ENCODE measurements at places on chromosomes 5 and 9. TPM values are rescaled to one million over a fixed set of nuclear protein-coding genes. Genes with fewer than 3 reads are reported as not detected.

DNA sequence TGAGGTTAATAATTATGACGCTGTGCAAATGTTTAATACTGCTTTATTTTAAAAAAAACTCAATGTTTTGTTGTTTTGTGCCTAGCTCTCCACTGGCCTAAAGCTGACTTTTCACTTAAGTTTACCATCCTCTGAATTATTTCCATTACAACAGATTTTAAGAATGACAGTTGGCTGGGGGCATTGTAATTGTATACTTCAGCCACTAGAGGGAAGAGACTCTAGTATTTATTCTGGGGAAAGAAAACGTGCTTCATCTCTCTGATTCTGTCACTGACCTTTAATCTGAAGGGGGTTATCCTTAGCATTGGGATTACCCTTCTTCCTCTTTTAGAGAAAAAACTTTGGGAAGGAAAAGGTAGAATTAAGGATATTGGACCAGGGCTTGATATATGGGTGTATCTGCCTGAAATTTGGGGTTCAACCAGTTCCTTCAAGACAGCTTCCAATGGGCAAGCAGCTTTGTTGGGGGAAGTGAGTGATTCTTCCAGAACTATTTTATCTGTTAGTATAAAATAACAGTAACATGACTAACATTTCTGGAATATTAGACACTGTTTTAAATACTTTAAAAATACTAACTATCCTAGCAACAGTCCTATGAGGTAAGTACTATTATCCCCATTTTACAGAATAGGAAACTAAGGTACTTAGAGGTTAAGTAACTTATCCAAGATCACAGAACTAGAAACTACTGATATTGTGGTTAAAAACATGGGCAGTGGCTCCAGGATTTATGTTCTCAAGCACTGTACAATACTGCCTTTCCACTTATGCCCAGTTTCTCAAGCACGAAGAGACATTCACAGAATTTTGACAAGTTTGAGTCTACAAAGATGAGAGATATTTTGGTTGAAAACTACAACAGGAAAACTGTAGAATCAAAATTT is 208.4 kb downstream of the CD180 start:
- H3K4me1 ChIP-seq = peaks cover 3% of the 10 kb centered on the region
- no peaks in the 10 kb centered on the region for H3K27me3 ChIP-seq
- H3K36me3 ChIP-seq = no peaks in the 10 kb centered on the region
- DNase-seq = peak; percentile 33
- H3K4me3 ChIP-seq = no peak overlapping the region

GRCh38 chr9:33162721-33163311 is 4.3 kb downstream of the B4GALT1 start:
- peaks cover 82% of the 10 kb centered on the region for H3K4me1 ChIP-seq
- H3K27me3 ChIP-seq = no peaks in the 10 kb centered on the region
- H3K4me3 ChIP-seq = no peak overlapping the region
- H3K27ac ChIP-seq = peak overlapping the region; percentile 93
- DNase-seq = no peak

GRCh38 chr5:171367424-171368370 is 20.0 kb upstream of the NPM1 start:
- no peaks in the 10 kb centered on the region for H3K27me3 ChIP-seq
- no peaks in the 10 kb centered on the region for H3K36me3 ChIP-seq
- H3K4me3 ChIP-seq = no peak overlapping the region

DNA sequence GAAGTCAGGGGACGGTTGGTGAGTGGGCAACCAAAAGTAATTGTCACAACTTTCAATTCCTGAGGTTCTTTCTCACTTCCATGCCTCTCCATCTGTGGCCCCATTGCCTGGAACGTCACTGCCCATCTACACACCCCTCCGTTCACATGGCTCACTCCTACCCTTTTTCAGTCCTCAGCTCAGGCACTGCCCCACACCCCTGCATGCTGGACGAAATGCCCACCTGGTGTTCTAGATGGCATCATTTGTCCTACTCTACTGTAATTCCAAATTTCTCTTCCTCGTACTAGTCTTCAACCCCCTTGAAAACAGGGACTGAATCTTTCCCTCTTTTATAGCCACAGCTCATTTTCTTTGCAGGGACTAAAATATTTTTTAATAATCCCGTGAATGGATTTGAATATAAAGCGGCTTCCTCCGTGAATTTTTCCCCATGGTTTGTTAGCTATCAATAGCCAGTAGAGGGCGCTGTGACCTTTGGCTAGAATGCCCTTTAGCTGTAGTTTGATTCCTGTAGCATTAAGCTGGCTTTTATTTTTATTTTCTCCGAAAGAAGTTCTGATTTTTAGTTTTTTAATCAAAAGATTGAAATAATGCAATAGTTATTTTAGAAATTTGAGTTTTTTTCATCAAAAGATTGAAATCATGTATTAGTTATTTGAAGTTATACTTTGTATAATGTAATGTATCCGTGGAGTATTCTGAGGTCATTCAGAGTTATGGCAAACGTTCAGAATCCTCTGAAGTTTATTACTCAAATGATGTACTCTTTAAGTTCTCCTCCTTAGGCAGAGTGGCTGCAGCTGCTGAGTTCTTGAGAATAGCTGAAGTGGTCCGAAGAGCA is 232.1 kb downstream of the SH3GL2 start:
- no peak for DNase-seq
- H3K27ac ChIP-seq = no peak overlapping the region
- H3K4me1 ChIP-seq = no peaks in the 10 kb centered on the region

- no peaks in the 10 kb centered on the region for H3K4me1 ChIP-seq
- DNase-seq = no peak
- H3K27me3 ChIP-seq = no peaks in the 10 kb centered on the region
- no peaks in the 10 kb centered on the region for H3K36me3 ChIP-seq
- H3K4me3 ChIP-seq = no peak overlapping the region
Measured at GRCh38 chr5:176521699-176522263, 15.4 kb downstream of the RNF44 start.

- H3K27ac ChIP-seq = no peak overlapping the region
- no peaks in the 10 kb centered on the region for H3K4me1 ChIP-seq
- H3K36me3 ChIP-seq = no peaks in the 10 kb centered on the region
- H3K27me3 ChIP-seq = no peaks in the 10 kb centered on the region
- H3K4me3 ChIP-seq = no peak overlapping the region
Measured at GRCh38 chr5:112006721-112007120, 249.7 kb upstream of the NREP start.

- no peaks in the 10 kb centered on the region for H3K27me3 ChIP-seq
- H3K4me1 ChIP-seq = no peaks in the 10 kb centered on the region
- H3K36me3 ChIP-seq = no peaks in the 10 kb centered on the region
- H3K27ac ChIP-seq = no peak overlapping the region
- DNase-seq = no peak
Measured at GRCh38 chr5:51484326-51484725, 101.1 kb downstream of the ISL1 start.

DNA sequence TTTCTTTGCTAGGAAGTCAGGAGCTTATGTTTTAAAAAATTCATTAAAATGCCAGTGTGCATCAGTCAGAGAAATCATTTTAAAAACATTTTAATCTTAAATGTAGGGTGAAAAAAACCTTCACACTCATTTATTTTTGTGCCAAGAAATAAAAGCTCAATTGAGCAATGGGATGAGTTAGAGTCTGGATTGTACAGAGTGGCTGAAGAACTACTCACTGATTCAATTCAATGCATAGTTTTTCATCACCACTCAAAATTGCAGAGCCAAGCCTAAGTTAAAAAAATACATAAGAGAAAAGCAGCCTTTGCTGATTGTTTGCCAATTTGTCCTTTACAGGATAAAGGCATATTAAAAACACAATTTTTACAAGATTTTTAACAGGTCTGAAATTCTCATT is 168.2 kb upstream of the DMRTA1 start:
- DNase-seq = no peak
- no peaks in the 10 kb centered on the region for H3K4me1 ChIP-seq
- H3K4me3 ChIP-seq = no peak overlapping the region
- no peak overlapping the region for H3K27ac ChIP-seq

GRCh38 chr5:131378721-131379541 is 115.1 kb downstream of the CDC42SE2 start:
- peak overlapping the region; percentile 22 for H3K4me3 ChIP-seq
- H3K27me3 ChIP-seq = no peaks in the 10 kb centered on the region
- H3K36me3 ChIP-seq = no peaks in the 10 kb centered on the region
- peak overlapping the region; percentile 99 for H3K27ac ChIP-seq
- DNase-seq = peak; percentile 45
- H3K4me1 ChIP-seq = peaks cover 100% of the 10 kb centered on the region

DNA sequence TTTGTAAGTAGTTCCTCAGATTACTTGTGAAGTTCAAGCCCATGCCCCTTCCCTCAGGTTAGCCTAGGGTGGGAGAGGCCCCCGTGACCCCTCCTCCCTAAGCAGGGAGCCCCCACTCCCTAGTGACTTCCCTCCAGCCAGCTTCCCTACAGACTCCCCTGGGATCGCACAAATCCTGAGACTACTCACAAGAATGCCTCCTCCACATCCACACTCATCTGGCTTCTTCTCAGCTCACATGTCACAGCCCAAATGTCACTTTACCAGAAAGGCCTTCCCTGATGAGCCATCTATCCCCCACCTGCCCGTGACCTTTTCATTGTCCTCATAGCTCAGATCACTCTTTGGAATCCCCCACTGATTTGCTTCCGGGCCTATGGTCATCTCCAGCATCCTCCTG is 96.7 kb upstream of the ARAP3 start:
- H3K27ac ChIP-seq = no peak overlapping the region
- H3K4me1 ChIP-seq = no peaks in the 10 kb centered on the region
- H3K36me3 ChIP-seq = no peaks in the 10 kb centered on the region
- no peak overlapping the region for H3K4me3 ChIP-seq
- DNase-seq = no peak

DNA sequence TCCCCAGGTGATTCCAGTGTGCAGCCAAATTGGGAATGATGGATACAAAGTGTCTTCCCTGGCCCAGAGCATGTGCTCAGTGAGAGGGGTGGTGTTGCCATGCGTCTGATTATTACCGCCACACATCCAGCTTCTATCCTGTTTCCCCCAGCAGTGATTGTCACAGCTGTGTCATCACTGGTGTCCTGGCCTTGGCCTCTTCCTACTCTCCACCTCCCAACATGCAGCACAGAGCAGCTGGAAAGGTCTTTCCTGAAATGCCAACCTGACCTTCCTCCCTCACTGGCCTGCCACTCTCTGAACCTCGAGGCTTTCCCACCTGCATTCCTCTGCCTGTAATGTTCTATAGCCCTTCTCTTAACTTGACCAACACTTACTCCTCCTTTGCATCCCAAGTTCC is 60.0 kb downstream of the TMOD1 start:
- no peaks in the 10 kb centered on the region for H3K27me3 ChIP-seq
- DNase-seq = no peak
- no peak overlapping the region for H3K27ac ChIP-seq
- H3K4me3 ChIP-seq = no peak overlapping the region

GRCh38 chr9:79598562-79599345 is 27.0 kb downstream of the TLE4 start:
- peaks cover 21% of the 10 kb centered on the region for H3K4me1 ChIP-seq
- H3K27me3 ChIP-seq = no peaks in the 10 kb centered on the region
- no peaks in the 10 kb centered on the region for H3K36me3 ChIP-seq
- DNase-seq = no peak

DNA sequence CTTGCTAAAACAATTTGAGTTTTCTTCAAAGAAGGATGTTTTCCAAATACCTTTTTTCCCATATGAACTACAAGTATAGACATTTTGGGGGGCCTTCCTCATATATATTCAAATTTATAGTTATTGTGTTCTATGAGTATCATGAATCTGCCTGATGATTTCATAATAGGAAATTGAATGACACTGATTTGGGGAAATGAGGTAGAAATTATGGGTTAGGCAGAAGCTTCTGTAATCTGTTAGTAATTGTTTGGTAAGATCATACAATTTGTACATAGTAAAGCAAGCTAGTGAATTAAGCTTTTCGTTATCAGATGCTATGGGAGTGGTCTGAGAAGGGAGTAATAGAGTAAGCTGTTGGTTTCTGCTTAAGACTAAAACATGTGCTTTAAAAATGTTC is 98.0 kb downstream of the TRIO start:
- no peaks in the 10 kb centered on the region for H3K4me1 ChIP-seq
- no peak overlapping the region for H3K27ac ChIP-seq
- no peak overlapping the region for H3K4me3 ChIP-seq
- no peaks in the 10 kb centered on the region for H3K27me3 ChIP-seq
- H3K36me3 ChIP-seq = no peaks in the 10 kb centered on the region

GRCh38 chr5:139910901-139911300 is 115.3 kb downstream of the PSD2 start:
- H3K4me3 ChIP-seq = no peak overlapping the region
- H3K27ac ChIP-seq = no peak overlapping the region
- no peaks in the 10 kb centered on the region for H3K4me1 ChIP-seq
- no peak for DNase-seq
- H3K36me3 ChIP-seq = no peaks in the 10 kb centered on the region
- H3K27me3 ChIP-seq = no peaks in the 10 kb centered on the region

DNA sequence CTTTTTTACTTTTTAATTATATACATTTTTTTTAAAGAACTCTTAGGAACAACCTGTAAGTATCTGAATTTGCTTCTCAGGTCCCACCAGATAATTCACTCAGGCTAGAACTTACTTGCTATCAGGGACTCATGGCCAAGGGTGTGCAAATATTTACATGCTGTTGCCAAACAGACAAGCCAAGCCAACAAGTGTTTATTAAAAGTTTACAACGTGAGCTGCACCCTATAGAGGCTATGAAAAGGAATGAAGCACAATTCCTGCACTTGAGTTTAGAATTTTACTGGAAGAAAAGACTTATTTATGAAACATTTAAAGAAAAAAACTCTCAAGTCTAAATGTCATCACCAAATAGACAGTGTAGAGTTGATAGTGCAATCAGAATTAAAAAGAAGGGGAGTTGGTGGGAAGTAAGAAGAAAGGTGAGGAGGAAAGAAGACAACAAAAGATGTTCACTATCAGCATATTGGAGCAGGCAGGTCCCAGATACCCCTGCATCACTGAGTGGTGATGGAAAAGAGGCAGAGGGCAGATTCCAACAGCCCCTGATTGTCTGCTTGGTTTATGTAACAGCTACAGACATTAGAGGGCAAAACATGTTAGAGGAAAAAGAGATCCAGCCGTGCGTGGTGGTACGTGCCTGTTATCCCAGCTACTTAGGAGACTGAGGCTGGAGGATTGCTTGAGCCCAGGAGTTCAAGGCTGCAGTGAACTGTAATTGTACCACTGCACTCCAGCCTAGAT is 32.8 kb downstream of the SH3RF2 start:
- no peak overlapping the region for H3K4me3 ChIP-seq
- H3K27ac ChIP-seq = no peak overlapping the region
- no peaks in the 10 kb centered on the region for H3K36me3 ChIP-seq
- DNase-seq = no peak

- no peaks in the 10 kb centered on the region for H3K27me3 ChIP-seq
- no peaks in the 10 kb centered on the region for H3K36me3 ChIP-seq
- no peak overlapping the region for H3K4me3 ChIP-seq
- H3K27ac ChIP-seq = no peak overlapping the region
- DNase-seq = no peak
Measured at GRCh38 chr5:163889369-163889768, 383.9 kb downstream of the MAT2B start.

NPR2 gene
- polyA plus RNA-seq = 0.97 TPM

CARD9 gene
- polyA plus RNA-seq = not detected

CTXN3 gene
- polyA plus RNA-seq = not detected

HRH2 gene
- 0.63 TPM for polyA plus RNA-seq

NR4A3 gene
- 1.4 TPM for polyA plus RNA-seq

ZNG1C gene
- polyA plus RNA-seq = 16.0 TPM

AJM1 gene
- polyA plus RNA-seq = 0.05 TPM
